ENCODE measurements at places on chromosomes 3 and 15. TPM values are rescaled to one million over a fixed set of nuclear protein-coding genes. Genes with fewer than 3 reads are reported as not detected.
A peak's percentile ranks its signal among the peaks of the same experiment; 100 is the strongest.

DNA sequence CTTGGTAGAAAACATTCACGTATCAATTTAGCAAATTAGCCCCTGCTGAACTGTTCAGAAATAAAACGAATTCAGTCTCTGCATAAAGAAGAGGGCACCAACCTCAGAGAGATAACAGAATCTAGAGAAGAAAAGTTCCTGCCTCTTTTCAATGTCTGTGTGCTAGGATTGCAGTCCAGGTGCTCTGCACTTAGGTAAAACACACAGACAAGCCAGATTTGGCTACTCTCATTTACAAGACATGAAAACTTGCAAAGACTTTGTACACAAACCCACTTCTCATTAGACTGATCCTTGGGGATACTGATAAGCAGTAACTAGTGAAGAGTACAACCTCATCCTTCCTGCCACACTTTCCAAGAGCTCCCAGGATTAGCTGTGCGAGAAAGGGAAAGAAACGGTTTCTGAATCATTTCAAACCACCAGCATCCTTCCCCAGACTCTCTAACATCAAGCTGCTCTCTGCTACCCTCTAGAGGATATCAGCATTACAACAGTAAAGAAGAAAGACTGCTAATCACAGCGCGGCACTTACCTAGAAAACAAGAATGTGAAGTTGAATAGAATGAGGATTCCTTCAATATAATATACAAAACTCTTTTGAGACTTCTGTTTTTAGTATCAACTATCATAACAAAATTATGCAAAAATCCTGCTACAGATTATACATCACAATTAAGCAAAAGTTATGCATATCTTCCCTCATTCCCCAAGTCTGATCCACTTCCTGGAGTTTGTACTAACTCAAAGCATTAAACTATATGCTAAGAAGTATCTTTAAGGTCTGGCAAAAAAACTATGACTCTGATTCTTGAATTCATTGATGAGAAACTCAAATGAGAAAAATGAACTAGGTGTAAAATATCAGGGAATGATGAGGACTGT, 306.4 kb downstream of the MAGI1 start:
- H3K27ac ChIP-seq = no peak overlapping the region
- DNase-seq = peak; percentile 71
- H3K36me3 ChIP-seq = no peaks in the 10 kb centered on the region
- peaks cover 11% of the 10 kb centered on the region for H3K4me1 ChIP-seq

DNA sequence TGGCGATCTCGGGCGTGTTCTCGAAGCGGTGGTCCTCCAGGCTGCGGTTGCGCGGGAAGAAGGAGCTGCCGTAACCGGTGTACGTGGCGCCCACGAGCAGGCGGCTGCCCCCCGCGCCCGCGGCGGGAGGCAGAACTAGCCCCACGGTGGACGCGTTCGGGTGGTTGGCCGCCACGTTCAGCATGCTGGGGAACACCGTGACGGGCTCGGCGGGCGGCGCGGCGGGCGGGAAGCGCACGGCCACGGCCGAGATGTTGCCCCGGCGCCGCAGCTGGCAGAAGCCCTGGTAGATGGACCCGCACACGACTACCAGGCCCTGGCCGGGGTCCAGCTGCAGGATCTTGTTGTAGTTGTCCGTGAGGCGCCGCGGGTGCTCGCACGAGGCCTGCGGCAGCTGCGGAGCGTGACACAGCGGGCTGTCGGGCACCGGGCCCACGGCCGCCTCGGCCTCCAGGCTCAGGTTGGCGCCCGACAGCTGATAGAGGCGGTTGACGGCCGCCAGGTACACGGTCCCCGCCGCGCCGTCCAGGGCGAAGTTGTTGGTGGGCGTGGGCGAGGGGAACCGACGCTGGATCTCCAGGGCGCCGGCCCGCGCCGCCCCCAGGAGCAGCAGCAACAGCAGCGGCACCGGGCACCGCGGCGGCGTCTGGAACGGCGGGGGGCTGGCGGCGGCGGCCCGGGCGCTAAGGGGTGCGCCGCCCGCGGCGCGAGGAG, 397 bp downstream of the PLXND1 start:
- peaks cover 10% of the 10 kb centered on the region for H3K4me1 ChIP-seq
- peak; percentile 78 for DNase-seq
- no peaks in the 10 kb centered on the region for H3K36me3 ChIP-seq
- H3K27me3 ChIP-seq = no peaks in the 10 kb centered on the region
- no peak overlapping the region for H3K27ac ChIP-seq
- peak overlapping the region; percentile 66 for H3K4me3 ChIP-seq

GRCh38 chr3:61777483-61777882, 216.1 kb downstream of the PTPRG start:
- no peaks in the 10 kb centered on the region for H3K4me1 ChIP-seq
- no peak overlapping the region for H3K4me3 ChIP-seq
- DNase-seq = no peak
- H3K27ac ChIP-seq = no peak overlapping the region
- no peaks in the 10 kb centered on the region for H3K27me3 ChIP-seq
- H3K36me3 ChIP-seq = no peaks in the 10 kb centered on the region

DNA sequence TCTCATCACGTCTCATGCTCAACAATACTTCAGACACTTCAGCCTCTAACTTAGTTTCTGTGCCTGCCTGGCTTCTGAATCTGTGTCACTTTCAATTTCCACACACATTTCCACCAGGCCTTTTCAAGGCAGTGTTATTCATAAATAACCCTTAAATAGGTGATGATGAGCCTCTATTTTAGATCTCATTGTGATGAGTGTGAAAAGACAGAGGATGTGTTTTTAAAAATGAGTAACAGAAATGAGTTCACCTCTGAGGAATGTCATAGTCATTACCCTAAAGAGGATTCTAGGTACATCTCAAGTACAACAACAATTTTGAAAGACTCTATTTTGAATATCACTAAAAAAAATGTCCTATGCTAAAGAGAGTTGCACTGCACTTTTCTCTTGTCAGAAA, 64.6 kb downstream of the STAC start:
- H3K27ac ChIP-seq = no peak overlapping the region
- peaks cover 8% of the 10 kb centered on the region for H3K4me1 ChIP-seq
- DNase-seq = no peak
- H3K36me3 ChIP-seq = peaks cover 42% of the 10 kb centered on the region
- no peak overlapping the region for H3K4me3 ChIP-seq

GRCh38 chr3:173591401-173591800, 193.9 kb downstream of the NLGN1 start:
- DNase-seq = no peak
- no peaks in the 10 kb centered on the region for H3K4me1 ChIP-seq
- no peaks in the 10 kb centered on the region for H3K36me3 ChIP-seq
- H3K27ac ChIP-seq = no peak overlapping the region
- no peaks in the 10 kb centered on the region for H3K27me3 ChIP-seq

- peak overlapping the region; percentile 94 for H3K27ac ChIP-seq
- peak; percentile 81 for DNase-seq
- H3K27me3 ChIP-seq = no peaks in the 10 kb centered on the region
Observed at GRCh38 chr3:186783731-186784515, 546 bp downstream of the EIF4A2 start.

- DNase-seq = peak; percentile 49
- H3K4me3 ChIP-seq = no peak overlapping the region
Observed at GRCh38 chr3:141071681-141072260, 20.6 kb downstream of the SPSB4 start.

DNA sequence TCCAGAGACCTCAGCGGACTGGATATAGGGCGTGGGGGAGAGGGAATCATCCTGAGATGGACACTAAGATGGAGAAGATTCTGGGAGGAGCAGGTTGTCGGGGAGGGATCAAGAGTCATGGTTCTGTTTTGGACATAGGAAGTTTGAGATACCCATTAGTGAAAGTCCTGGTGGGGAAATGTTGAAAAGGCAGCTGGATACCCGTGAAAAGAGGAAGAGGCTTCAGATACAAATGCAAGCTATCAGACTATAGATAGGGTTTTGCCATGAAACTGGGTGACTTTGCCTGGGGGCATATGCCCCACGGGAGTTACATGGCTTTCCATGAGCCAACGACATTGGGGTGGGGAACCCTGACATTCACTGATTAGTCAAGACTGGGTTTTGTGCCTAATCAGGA, 1.1 kb upstream of the GPR62 start:
- no peak overlapping the region for H3K27ac ChIP-seq
- no peak for DNase-seq
- no peaks in the 10 kb centered on the region for H3K27me3 ChIP-seq
- no peak overlapping the region for H3K4me3 ChIP-seq

DNA sequence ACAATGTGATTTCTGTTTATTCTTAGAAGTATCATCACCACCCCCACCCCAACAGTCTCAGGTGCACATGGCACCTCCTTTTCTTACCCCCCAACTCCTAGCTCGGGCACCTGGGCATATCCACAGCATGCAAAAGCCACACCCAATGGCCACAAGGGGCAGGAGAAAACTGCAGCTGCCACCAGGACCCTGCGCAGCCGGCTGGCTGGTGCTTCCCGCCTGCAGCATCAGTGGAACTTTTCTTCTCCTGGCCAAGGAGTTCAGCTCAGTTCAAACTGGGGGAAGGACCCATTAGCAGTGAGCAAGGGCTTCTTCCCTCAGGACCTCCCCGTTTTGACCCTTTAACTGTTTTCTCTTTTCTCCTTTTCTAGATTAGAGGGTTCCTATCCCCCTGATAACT, 44.8 kb downstream of the TM4SF18 start:
- no peak overlapping the region for H3K4me3 ChIP-seq
- no peaks in the 10 kb centered on the region for H3K27me3 ChIP-seq
- no peak overlapping the region for H3K27ac ChIP-seq
- no peaks in the 10 kb centered on the region for H3K4me1 ChIP-seq
- no peak for DNase-seq

DNA sequence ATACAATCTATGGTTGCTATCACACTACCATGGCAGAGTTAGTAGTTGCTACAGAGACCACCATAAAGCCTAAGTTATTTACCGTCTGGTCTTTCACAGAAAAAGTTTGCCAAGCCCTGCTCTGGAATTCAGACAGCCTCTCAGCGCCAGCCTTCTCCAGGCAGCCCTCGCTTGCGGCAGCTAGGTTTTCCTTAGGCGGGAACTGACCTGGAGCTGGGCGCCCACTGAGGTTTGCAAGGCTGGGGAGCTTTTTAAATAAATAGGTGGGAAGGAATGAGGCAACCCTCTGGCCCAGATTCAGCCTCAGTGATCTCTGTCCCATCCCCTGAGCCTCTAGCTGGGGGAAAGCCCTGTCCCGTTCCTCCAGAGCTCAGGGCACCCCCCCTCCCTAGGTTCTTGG, 1.2 kb downstream of the CTSH start:
- no peak overlapping the region for H3K4me3 ChIP-seq
- H3K36me3 ChIP-seq = no peaks in the 10 kb centered on the region
- no peak overlapping the region for H3K27ac ChIP-seq
- H3K27me3 ChIP-seq = no peaks in the 10 kb centered on the region
- no peak for DNase-seq
- peaks cover 11% of the 10 kb centered on the region for H3K4me1 ChIP-seq

DNA sequence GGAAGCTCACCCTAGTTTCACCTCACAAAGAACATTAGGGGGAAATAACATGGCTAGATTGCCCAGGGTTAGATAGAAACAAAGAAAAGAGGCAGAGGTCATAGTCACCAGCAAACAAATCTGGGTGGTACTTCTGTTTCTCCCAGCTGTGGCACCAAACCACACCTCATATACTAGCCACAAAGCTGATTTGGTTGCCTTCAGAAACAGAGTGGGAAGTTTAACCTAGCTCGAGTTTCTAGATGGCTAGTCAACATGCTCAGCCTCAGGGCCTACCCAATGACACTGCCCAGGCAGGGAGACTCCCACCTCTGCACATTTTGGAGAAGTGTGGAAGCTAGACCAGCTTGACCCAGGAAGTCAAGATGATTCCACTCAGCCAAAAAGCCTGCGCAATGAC, 174.2 kb downstream of the GABRB3 start:
- no peak for DNase-seq
- no peaks in the 10 kb centered on the region for H3K27me3 ChIP-seq
- H3K27ac ChIP-seq = no peak overlapping the region

DNA sequence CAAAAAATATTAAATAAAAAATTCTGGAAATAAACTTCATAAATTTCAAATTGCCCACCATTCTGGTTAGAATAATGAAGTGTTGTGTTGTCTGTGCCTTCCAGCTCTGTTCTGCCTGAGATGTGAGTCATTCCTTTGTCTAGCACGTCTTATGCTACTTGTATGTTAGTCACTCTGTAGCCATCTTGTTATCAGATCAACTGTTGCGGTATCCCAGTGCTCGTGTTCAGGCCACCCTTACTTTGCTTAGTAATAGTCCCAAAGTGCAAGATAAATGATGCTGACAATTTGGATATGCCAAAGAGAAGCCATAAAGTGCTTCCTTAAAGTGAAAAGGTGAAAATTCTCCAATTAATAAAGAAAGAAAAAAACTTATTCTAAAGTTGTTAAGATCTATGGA, 527.5 kb downstream of the NAALADL2 start:
- no peak overlapping the region for H3K4me3 ChIP-seq
- DNase-seq = no peak
- H3K27me3 ChIP-seq = no peaks in the 10 kb centered on the region
- H3K36me3 ChIP-seq = no peaks in the 10 kb centered on the region
- H3K4me1 ChIP-seq = peaks cover 2% of the 10 kb centered on the region
- no peak overlapping the region for H3K27ac ChIP-seq

DNA sequence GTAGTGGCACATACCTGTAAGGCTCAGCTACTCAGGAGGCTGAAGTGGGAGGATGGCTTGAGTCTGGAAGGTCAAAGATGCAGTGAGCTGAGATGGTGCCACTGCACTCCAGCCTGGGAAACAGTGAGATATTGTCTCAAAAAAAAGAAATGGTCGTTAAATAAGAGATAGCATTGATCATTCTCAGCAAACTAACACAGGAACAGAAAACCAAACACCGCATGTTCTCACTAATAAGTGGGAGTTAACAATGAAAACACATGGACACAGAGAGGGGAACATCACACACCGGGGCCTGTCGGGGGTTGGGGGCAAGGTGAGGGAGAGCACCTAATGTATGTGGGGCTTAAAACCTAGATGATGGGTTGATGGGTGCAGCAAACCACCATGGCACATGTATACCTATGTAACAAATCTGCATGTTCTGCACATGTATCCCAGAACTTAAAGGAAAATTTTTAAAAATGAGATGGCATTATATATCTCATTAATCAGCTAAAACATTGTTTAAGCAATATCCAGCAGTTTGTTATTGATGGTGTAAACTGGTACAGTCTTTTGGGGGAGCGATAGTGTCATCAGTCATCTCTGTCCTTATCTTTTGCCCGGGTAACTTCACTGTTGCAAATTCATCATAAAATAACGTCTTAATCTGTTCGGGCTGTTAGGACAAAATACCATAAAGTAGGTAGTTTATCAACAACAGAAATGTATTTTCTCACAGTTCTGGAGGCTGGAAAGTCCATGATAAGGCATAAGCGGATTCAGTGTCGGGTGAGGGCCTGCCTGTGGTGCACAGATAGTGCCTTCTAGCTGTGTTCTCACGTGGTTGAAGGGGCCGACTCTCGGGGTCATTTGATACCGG, 1.7 kb upstream of the MAN2A2 start:
- H3K27me3 ChIP-seq = no peaks in the 10 kb centered on the region
- H3K27ac ChIP-seq = peak overlapping the region; percentile 62
- no peak for DNase-seq
- H3K4me3 ChIP-seq = peak overlapping the region; percentile 68
- H3K4me1 ChIP-seq = peaks cover 3% of the 10 kb centered on the region
- H3K36me3 ChIP-seq = peaks cover 13% of the 10 kb centered on the region

GRCh38 chr15:82648257-82649103, 1.3 kb upstream of the CPEB1 start:
- H3K36me3 ChIP-seq = no peaks in the 10 kb centered on the region
- peak; percentile 35 for DNase-seq
- H3K4me1 ChIP-seq = no peaks in the 10 kb centered on the region
- no peaks in the 10 kb centered on the region for H3K27me3 ChIP-seq
- peak overlapping the region; percentile 60 for H3K4me3 ChIP-seq

ITIH1 gene
- not detected for polyA plus RNA-seq

ROPN1B gene
- polyA plus RNA-seq = not detected

HESX1 gene
- polyA plus RNA-seq = 1.2 TPM

HRH1 gene
- polyA plus RNA-seq = 7.7 TPM

CTXN2 gene
- 0.02 TPM for polyA plus RNA-seq
